ENCODE measurements at places on chromosomes 1 and 21.

GRCh38 chr21:15626031-15626430, 103.8 kb upstream of the USP25 start:
- DNase-seq = no peak

GRCh38 chr1:64471218-64472039, 1.5 kb downstream of the CACHD1 start:
- peak; percentile 42 for DNase-seq

GRCh38 chr1:209614151-209614420, 30.6 kb downstream of the CAMK1G start:
- no peak for DNase-seq

- DNase-seq = no peak
Observed at GRCh38 chr1:116256875-116257274, 116.2 kb upstream of the ATP1A1 start.

DNA sequence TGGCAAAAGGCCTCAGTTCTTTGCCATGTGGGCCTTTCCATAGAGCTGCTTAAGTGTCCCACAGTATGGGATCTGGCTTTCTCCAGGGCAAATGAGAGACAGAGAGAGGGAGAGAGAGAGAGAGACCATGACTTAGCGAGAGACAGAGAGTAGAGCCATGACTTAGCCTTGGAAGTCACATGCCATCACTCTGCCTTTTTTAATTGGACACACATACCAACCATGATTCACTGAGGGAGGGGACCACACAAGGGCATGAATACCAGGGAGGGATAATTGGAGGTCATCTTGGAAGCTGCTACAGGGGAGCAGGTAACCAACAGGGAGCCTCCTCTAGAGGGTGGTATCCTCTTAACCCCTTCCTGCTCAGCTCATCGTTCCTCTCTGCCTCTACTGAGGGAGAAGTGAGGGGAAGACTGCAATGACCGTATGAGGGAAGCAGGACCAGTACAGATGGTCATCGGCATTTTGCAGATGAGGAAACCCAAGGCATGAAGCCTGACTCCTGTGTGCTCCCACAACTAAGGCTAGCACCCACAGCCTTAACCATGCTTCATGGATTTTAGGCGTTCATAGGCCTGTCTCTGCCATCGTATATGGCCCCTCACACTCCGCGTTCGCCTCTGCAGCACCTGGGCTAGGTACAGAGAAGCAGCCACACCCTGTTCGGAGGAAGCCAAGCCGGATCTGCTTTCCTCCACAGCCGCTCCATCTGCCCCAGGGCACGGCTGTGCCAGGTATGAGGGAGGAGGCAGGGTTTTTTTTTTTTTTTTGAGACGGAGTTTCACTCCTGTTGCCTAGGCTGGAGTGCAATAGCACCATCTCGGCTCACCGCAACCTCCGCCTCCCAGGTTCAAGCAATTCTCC, 38.6 kb downstream of the MEF2D start:
- no peak for DNase-seq

DNA sequence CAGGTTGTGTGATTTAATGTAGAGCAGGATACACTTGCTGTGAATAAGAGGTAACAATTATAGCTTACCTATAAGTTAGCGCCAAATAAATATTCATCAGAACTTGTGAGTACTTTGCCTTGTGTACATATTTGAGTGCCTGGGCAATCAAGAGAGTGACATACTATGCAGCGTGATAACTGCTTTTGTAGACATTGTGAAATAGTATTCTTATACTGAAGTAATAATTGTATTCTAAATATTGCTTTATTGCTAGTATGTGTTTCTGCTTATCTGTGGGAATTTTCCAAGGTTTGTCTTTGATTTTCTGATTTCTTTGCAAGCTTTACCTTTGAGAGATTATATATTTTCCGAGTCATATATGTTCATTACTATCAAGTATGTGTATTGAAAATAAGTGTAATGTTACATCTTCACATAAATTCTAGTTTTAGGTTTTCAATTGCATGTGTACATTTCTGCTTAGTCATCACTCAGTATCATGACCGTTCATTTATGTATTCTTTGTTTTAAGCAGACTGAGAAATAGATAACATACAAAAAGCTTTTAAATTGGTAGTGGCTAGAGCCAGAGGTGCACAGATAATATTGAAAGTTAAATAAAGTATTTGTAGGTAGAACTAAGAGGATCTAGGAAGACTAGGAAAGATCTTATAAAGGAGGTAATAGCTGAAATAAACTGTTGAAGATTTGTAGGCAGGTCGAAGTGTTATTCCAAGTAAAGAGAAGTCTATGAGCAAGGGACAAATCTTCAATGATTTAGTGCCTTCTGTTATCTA, 19.5 kb downstream of the USP25 start:
- DNase-seq = no peak

DNA sequence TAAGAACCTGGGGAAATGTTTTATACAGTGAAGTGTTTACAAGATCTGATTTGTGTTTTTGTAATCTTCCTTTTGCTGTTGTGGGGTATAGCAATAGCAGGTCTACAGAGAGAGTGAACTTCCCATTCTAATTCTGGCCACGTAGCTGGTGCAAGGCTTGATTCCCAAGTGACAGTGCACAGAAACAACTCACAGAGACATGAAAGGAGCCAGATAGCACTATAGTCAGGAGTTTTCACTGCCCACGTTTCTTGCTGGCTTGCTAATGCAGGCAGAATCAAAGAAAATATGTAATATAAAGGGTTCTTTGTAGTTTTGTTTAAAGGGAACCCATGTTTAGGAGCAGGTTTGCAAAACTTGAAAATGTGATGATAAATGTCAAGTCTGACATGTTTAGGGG, 170.9 kb upstream of the IVNS1ABP start:
- no peak for DNase-seq

GRCh38 chr1:52142220-52143183, 613 bp downstream of the ZFYVE9 start:
- peak; percentile 62 for DNase-seq

DNA sequence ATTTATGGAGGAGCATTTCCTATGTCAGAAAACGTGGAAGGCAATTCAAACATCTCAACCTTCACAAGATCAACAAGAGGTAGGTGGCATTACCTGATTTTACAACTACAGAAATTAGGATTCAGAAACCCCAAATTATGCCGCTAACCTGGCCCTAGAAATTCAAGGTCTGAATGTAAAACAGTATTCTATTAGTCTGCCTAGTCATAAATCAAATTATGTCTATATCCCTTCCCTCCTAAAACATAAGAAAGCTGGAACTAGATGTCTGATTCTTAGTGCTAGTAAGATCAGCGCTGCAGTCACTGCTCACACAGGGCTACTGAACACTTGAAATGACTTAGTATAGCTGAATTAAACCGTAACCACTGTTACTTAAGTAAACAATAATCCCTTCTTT, 1.4 kb downstream of the TOMM20 start:
- peak; percentile 15 for DNase-seq

DNA sequence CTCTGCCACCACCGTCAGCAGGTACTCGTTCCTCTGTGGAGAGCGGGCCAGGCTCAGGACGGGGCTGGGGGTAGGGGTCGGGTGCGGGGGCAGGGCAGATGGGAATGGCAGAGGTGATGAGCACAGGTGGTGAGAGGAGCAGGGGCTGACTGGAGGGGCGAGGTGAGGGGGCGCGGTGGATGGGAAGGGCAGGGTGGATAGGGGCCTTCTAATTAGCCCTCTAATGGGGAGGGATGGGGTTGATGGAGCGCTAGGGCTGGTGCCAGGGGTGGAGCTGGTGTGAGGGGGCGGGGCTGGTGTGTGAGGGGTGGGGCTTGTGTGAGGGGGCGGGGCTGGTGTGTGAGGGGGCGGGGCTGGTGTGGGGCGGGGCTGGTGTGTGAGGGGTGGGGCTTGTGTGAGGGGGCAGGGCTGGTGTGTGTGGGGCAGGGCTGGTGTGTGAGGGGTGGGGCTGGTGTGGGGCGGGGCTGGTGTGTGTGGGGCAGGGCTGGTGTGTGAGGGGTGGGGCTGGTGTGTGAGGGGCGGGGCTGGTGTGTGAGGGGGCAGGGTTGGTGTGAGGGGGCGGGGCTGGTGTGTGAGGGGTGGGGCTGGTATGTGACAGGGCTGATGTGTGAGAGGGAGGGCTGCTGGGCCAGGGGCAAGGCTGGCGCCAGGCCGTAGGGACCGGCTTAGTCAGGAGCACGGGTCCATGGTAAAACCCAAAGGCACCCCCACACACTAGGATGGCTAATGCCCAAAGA, 5.9 kb downstream of the KRTAP10-1 start:
- DNase-seq = no peak

DNA sequence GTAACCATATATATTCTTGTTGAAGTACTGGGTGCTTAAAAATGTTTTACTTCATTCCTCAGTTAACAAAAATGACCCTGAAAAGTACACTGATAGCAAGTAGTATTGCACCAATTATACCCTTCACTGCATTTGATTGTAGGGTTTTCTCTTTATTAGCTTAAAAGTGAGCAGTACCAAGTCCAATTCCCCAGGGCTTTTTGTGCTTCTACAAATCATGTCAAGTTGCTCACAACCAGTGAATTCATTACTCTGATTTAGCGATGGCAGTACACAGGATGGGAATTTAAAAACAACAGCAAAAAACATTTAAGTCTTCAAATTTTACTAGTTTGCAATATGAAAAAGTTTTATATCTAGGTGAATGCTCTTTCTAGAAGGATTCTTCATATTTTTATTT, 436.4 kb downstream of the PTBP2 start:
- no peak for DNase-seq

GRCh38 chr1:6353619-6353954, 40.0 kb downstream of the ACOT7 start:
- no peak for DNase-seq

DNA sequence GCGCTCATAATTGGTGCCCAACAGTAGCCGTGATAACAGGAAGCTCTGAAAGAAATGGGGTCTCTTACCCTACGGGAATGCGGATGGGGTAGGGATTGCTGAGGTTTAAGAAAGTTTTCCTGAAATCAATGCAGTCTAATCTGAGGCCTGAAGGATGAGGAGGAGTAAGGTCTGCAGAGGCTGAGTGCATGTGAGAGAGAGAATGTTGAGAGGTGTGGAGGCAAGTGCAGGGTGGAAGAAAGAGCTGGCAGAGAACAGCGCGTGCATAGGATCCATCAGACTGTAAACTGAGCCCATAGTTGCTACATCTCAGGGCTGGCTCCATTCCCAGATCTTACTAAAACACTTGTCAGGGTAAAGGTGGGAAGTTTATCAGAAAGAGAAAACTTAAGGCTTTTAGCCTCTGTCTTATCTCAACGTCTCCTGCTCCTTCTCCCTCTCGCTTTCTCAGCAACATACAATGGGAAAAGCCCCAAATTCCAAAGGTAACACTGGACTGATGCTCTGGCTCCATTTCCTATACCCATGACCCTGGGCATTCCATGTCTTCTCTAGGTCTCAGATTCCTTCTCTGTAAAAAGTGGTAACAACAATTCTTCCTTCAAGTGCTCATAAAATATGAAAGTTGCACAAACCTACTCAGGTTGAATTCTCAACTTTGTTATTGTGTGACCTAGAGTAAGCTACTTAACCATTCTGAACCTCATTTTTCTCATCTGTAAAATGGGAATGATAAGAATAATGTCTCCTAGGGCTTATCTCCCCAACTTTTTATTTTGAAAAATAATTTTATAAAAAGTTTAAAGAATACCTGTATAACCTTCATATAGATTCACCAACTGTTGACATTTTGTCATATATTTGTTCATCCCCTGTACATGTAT, 75.2 kb downstream of the SH3GLB1 start:
- peak; percentile 91 for DNase-seq

GRCh38 chr1:194176212-194176611, 989.8 kb upstream of the B3GALT2 start:
- no peak for DNase-seq
